ENCODE measurements at places on chromosomes 16 and 17.

DNA sequence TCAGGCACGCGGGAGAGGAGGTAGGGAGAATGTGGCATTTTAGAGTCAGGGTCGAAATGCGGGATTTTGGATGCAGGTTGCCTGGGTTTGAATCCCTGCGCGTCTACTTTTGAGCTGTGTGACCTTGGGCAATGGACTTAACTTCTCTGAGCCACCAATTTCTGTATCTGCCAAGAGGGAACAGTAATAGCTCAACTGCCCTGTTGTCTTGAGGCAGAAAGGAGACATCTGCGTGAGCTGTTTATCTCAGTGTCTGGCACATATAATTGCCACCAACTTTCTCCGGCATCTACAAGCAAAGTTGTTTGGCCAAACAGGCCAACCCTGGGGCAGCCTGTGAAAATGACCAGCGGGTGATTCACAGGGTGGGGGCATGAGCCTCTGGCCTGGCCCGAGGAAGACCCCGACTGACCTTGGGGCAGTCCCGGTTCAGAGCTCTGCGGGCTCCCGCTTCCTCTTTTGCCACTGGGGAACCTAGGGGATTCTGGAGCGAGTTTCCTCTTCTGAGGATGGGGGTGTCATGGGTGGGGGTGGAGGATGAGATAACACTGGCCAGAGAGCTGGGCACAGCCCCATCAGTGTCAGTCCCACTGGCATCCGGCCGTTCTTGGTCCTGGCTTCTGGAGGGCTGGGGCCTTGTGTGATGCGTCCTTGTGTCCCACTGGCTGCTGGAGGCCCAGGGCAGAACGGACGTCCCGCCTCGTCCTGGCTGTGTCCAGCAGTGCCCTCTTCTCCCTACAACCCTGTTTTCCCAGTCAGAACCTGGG is 1.3 kb downstream of the SNN start:
- H3K27ac ChIP-seq = peak overlapping the region; percentile 88
- DNase-seq = peak; percentile 33
- peak overlapping the region; percentile 59 for H3K4me3 ChIP-seq
- no peaks in the 10 kb centered on the region for H3K36me3 ChIP-seq
- no peaks in the 10 kb centered on the region for H3K27me3 ChIP-seq

DNA sequence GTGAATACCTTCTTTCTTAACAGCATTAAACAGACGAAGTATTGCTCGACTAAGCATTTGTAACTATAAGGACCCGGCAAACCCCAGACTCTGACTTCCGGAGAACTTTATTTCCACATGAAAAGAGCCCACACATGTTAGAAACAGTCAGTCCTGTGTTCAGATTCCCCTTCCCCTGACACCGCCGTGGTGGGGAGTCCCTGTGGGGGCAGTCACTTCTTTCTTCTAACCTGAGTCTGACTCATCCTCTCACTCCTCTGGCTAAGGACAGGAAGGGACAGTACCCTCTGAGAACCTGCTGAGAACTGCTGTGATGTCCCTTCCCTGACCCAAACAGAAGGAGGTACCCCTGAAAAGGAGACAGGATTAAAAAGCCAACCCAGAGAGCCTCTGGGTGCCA is 165.1 kb downstream of the XYLT1 start:
- no peaks in the 10 kb centered on the region for H3K27me3 ChIP-seq
- H3K4me1 ChIP-seq = peaks cover 40% of the 10 kb centered on the region
- H3K27ac ChIP-seq = no peak overlapping the region

- peak overlapping the region; percentile 63 for H3K4me3 ChIP-seq
- peaks cover 8% of the 10 kb centered on the region for H3K27me3 ChIP-seq
- DNase-seq = no peak
- H3K36me3 ChIP-seq = no peaks in the 10 kb centered on the region
- peaks cover 8% of the 10 kb centered on the region for H3K4me1 ChIP-seq
Observed at GRCh38 chr17:62965174-62965685, 805 bp upstream of the TANC2 start.

DNA sequence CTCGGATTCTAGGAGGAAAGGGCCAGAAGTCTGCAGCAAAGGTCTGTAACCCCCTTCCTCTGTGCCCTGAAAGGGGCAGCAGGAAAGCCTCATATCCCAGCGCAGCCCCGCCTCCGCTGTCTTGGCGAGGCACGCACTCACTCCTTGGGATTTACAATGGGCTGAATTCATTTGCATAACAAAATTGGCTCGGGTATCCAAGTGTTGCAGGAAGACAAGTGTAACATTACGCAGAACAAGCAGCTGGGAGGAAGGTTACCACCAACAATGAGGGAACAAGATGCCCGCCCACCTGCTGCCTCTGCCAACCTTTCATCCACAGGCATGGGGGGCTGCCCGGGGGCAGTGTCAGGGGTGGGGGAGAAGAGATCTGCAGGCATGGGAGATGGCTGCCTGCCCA is 130.4 kb downstream of the MRM1 start:
- H3K4me1 ChIP-seq = no peaks in the 10 kb centered on the region
- no peaks in the 10 kb centered on the region for H3K36me3 ChIP-seq
- no peak for DNase-seq

DNA sequence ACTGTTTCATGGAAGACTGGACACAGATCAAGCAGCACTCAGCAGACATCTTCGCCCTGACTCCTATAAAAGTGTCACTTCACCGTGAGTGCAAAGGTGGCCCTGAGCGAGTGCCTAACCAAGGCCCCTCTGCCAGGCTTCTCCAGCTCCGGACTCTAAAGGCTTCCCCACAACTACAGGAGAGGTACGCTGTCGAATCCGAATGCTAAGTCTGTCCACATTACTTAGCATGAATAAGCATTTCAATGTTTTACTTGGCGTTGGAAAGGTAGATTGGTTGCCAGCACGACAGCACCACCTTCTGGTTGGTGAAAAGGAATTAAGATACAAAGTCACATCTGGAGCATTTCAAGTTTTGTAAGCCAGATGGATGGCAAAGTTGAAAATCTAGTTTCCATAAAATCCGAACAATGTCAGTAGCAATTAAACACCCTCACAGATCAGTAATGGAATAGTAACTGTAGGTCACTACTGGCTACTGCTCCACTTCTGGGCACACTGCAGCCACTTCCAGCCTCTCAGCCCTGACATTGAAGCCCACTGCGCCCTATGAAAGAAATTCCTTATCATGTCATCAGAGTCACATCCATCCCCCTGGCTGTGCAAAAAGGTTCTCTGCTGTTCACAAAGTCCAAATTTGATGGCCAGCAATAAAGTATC is 100.9 kb downstream of the PARN start:
- DNase-seq = peak; percentile 81
- H3K4me3 ChIP-seq = no peak overlapping the region
- H3K27ac ChIP-seq = peak overlapping the region; percentile 45
- peaks cover 9% of the 10 kb centered on the region for H3K4me1 ChIP-seq
- H3K27me3 ChIP-seq = no peaks in the 10 kb centered on the region
- H3K36me3 ChIP-seq = peaks cover 5% of the 10 kb centered on the region

GRCh38 chr16:80065541-80065940 is 465.0 kb upstream of the MAF start:
- H3K36me3 ChIP-seq = no peaks in the 10 kb centered on the region
- H3K4me1 ChIP-seq = no peaks in the 10 kb centered on the region
- H3K4me3 ChIP-seq = no peak overlapping the region

DNA sequence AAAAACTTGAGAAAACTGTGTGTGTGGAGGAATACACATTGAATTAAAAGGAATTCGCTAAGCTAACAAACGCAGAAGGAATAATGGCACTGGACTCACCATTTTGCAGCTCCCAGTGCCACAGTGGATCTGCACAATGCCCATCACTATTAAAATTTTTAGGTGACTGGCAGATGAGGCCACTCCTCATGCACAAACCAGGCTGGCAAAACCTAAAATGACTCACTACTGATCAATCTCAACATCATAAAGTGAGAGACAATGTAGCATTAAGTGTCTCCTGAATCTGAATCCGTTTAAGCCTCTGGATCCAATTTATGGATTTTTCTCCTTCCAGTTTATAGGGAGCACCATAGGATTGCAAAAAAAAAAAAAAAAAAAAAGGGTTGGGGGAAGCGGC is 20.6 kb downstream of the MYH10 start:
- no peak overlapping the region for H3K27ac ChIP-seq
- no peak overlapping the region for H3K4me3 ChIP-seq
- no peaks in the 10 kb centered on the region for H3K27me3 ChIP-seq

GRCh38 chr17:50348522-50349242 is 2.8 kb downstream of the XYLT2 start:
- DNase-seq = no peak
- H3K4me3 ChIP-seq = no peak overlapping the region
- no peak overlapping the region for H3K27ac ChIP-seq
- no peaks in the 10 kb centered on the region for H3K36me3 ChIP-seq
- peaks cover 3% of the 10 kb centered on the region for H3K4me1 ChIP-seq
- no peaks in the 10 kb centered on the region for H3K27me3 ChIP-seq

DNA sequence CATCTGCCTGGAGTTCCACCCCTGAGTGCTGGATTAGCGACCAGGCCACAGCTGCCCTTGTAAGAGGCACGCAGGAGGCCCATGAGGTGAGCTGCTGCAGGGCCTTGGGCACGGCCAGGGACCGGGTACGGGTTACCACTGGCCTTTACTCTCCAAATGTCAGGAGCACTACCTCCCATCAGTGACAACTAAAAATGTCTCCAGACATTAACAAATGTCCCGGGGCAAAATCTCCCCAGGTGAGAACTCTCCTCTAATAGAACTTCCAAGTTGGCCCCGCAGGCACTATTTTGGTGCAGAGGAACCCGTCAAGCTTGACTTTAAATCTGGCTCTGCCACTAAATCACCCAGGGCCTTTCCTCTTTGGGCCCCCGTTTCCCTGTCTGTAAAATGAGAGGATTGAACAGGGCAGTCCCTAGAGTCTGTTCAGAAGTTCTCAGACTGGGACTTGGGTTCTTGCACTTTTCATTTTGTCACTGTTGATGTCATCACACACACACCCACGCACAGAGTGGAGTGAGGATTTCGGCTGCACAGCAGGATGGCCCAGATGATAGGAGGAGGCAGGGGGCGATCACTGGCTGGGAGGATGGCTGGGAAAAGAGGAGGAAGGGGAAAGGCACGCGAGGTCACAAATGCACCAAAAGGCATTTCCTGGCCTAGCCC is 24.5 kb upstream of the MAPT start:
- no peaks in the 10 kb centered on the region for H3K4me1 ChIP-seq
- no peak for DNase-seq
- no peak overlapping the region for H3K4me3 ChIP-seq

DNA sequence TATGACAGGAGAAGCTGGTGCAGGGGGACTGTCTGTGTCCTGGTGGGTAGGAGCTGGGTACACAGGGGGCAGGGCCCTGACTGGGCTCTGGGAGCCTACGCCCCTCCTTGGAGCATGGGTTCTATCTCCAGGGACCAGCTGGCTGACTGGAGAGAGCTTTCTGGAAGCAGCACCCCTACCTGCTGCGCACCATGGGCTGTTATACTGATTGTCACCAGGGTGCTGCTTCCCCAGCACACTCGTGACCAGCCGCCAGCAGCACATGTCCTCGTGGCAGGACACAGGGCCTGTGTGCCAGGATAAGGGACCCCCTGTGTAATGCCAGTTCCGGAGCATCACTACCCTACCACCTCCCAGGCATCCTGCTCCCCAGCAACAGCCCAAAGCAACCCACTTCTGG is 106.0 kb downstream of the AMFR start:
- H3K4me1 ChIP-seq = no peaks in the 10 kb centered on the region
- DNase-seq = no peak
- 0 out of 2 replicates have a peak, but pooled peaks cover 2% of the 10 kb centered on the region for H3K27me3 ChIP-seq
- no peak overlapping the region for H3K4me3 ChIP-seq
- H3K36me3 ChIP-seq = no peaks in the 10 kb centered on the region

GRCh38 chr17:75950855-75951554 is 10.2 kb upstream of the FBF1 start:
- H3K4me3 ChIP-seq = no peak overlapping the region
- H3K4me1 ChIP-seq = no peaks in the 10 kb centered on the region
- DNase-seq = no peak
- H3K27ac ChIP-seq = no peak overlapping the region
